ENCODE measurements at places on chromosomes 11 and 22.
A peak's percentile ranks its signal among the peaks of the same experiment; 100 is the strongest.

DNA sequence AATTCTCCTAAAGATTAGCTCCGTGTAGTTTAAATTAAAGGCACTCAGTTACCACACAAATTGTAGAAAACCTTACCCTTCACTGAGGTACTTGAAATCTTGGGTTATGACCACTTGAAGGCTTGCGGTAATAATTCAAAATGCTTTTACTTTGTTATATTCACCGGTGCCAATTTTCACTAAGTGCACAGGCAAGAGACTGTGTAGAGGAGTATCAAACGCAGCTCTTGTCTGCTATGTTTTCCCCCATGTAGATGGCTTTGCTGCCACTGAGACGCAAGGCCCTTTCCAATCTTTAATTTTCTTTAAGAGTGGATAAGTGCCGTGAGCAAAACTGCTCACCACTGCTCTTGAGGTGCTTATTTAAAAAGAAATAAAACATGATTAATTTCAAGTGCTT is 155.8 kb downstream of the CADM1 start:
- DNase-seq = peak; percentile 76

DNA sequence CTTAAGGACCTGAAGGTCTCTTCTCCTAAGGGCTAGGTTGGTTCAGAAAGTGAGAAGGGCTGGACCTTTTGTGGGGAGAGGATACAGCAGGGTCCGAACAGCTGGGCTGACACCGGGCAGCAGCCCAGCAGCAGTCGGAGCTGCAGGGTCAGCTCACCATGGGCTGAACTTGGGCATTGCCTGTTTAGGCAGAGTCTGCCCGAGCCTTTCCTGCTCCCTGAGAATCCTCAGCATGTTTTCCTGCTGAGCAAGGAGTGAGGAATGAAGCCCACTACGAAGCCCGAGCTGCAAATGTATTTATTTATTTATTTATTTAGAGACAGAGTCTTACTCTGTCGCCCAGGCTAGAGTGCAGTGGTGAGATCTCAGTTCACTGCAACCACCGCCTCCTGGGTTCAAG is 83.9 kb downstream of the PTPRJ start:
- no peak for DNase-seq

DNA sequence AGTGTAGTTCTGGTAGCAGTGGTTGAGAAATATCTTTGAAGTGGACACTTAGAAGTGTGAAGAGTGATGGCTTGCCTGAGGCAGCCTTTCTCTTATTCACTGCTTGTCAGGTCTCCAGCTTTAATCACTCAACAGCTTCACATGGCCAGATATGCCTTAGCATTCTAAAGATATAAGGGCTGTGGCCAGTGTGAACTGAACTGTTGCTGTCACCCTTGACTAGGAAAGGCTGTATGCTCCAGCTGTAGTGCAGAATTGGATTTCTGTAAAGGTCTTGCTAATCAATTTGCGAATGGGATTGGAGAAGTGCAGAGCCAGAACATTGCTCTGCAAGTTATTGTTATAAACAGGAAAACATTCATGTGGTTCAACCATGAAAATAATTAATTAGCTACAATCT is 266.7 kb downstream of the TMEM135 start:
- no peak for DNase-seq

GRCh38 chr22:46113910-46114517 is 36.3 kb upstream of the PPARA start:
- no peak for DNase-seq

DNA sequence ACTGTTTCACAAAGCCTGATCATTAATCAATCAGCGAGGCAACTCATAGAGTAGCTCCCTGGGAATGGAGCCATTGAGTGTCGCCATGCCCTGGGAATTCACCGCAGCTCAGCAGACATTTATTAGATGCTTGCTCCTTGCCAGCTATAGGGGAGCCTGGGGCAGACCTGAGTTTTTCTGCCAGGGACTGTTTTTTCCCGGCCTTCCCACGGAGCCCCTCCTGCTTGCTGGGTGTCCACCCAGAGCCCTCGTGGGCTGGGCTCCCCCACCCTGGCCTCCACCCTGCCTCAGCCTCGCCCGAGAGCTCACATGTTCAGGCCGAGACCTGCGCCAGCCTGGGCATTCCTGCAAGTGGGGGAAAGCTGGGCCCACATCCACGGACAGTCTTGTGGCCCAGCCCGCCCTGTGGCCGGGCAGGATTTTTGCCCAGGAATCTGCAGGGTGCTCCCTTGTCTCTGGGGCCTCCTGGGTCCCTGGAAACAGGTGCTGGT is 64.9 kb downstream of the SMIM38 start:
- DNase-seq = no peak

GRCh38 chr11:6855971-6856541 is 6.8 kb upstream of the OR10A2 start:
- no peak for DNase-seq

DNA sequence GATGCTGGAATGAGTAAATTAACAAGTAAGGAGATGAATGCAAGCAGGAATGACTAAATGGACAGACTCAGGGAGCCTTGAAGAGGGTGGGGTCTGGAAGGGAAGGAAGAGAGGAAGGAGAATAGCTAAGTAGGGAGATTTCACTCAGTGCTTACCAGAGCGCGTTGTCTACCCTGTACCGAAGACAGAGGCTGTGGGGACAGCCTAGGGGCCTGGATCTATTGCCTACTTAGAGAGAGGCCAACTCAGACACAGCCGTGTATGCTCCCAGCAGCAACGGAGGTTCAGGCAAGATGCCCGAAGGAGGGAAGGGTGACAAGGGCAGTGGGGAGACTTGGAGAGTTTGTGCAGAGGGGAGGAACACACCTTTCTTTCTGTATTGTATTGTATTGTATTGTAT is at the start of gene FOLR2:
Gene FOLR2, plus strand, starts transcription at position 157 of the 400 bp plus-strand sequence. CDS start 1,791 bp downstream, outside the sequence.
- DNase-seq = no peak

- DNase-seq = no peak
Measured at GRCh38 chr11:58900479-58901420, 38.5 kb upstream of the GLYATL1 start.

DNA sequence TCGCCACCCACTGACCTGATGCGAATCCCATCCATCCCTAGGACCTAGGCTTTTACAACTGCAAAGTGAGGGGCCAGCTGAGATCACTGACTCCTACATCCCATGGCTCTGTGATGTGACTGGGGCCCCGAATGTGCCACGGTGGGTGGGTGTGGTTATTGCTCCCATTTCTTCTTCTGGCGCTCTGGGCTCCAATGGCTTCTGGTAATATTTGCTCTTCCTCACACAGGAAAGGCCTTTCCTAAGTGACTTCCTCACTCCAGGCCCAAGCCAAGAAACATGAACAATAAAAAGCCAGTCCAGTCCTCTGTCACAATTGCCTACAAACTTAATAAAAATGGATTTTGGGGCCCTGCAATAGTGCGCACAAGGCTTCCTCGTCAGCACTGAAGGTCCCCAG is 78.1 kb downstream of the GALNT18 start:
- no peak for DNase-seq

Data from NCI-H1417 (cell line).